ENCODE measurements at places on chromosomes 13 and 19.
A peak's percentile ranks its signal among the peaks of the same experiment; 100 is the strongest.

GRCh38 chr13:81017513-81018152 is 676.7 kb upstream of the SPRY2 start:
- DNase-seq, result no peak

DNA sequence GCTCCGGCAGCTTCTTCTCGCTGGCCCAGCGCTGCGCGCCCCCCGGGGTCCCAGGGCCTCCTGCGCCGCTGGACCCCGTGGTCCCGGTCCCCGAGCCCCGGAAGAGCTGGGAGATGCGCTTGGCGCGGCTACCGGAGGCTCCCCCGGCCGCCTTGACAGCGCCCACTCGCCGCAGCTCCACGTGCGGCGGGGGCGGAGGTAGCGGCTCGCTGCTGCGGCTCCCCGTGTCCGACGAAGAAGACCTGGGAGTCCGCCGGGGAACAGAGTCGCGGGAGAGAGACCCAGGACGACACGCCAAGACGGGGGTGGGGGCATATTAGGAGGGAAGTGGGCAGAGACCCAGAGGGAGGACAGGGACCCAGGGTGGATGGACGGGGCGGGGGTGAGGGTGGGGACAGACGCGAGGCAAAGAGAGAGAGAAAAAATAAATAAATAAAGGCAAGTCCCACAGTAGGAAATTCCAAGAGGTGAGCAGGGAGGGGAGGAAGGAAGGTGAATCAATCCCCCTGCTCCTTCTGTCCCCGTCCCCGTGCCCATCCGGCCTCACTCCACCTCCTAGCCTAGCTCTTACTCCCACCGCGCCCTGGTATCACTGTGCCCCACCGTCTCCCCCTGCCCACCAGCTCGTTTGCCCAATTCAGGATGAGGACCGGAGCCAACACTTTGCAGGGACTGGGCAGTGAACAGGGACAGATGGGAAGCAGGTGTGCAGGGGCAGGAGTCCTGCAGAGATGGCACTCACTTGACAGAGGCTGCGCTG is 826 bp downstream of the RASIP1 start:
- DNase-seq, result no peak

DNA sequence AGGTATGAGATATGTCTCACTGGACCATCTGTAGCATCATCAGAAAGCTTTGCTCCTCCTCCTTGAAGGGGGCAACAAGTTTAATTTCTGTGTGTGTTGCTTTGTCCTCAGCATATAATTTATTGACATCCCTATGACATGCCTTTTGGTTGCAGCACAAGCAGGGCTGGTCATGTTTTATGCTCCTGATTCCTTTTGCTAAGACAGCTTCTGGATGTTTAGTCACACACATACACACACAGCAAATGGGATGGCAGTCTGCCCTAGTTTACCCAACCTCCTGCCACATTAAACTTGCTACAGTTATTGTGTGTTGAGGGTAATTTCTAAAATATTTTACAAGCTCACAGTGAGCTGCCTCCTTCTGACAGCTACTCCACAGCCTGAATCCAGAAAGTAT is 217.9 kb upstream of the RXFP2 start:
- DNase-seq, result no peak

DNA sequence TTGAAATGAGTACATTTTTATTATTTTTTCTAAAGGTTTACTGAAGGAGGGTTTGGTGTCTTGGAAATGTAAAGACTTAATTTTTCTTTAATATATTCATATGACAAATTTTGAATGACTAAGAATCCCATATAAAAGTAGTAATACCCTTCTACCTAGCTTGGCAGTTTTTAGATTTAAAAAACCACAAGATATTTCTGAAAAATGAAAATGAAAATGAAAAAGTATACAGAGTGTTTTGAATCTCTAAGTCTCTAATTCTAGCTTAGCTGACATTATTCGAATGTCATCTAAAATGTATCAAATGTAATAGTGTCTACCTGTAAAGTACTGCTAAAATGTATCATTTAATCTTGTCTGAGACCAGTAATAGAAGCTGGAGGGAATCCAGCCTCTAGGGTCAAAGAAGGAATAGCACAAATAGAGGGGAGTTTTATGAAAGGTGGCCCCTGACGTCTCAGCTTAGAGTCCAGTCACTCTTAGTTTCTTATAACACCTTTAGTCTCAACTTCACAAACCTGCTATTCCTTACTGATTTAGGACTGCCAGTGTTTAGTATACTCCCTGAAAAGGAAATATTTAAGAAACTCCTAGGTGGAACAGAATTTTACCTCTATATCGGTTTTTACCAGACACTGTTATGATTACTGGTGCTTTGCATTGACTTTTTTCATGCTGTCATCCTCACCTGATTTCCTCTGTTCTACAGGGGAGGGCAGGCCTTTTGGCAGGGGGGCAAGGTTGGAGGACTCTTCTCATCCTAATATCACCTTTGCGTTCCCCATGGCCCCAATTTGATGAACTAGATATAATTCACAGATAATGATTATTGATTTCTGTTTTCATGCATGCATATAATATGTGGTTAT is 16.2 kb upstream of the MIR17HG start:
- DNase-seq, result no peak

DNA sequence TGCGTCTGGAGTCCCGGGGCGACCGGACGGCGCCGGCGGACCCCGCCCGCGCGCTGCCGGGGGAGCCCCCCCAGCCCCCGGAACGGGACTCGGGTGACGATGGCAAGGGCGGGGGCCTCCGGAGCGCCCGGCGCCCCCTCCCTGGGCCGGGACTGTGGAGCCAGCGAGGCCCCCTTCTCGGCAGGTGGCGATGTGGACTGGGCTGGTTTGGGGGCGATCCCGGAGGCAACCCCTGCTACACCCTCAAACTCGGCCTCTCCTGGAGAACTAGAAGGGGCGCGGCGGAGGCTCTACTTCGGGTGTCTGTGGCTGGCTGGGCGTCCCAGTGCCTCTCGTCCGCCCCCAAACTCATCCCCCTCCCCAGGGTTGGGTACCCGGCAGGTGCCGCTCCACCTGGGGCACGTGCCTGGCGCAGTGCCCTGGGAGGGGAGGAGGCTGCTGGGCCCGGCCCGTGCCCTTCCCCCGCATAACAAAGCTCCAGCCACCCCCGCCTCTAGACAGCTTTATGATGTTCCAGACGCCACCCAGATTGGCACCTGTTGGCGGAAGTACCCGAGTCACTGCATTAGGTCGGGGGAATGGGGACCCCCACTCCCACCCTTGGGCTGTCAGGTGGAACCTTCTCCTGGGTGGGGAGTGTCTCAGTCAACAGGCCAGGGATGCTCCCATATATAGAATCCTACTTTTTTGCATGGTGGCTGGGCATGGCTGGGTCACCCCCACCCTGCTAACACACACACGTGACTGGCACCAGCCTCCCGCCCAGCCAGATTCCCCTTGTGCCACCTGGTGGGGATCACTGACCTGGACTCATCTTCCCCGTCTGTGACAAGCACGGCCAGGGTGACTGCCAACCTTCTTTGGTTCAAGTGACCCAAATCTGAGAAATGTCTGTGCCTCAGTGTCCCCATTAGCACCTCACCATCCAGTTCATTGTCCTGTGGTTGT is 722 bp downstream of the PKN1 start:
- peak; percentile 69 for DNase-seq

DNA sequence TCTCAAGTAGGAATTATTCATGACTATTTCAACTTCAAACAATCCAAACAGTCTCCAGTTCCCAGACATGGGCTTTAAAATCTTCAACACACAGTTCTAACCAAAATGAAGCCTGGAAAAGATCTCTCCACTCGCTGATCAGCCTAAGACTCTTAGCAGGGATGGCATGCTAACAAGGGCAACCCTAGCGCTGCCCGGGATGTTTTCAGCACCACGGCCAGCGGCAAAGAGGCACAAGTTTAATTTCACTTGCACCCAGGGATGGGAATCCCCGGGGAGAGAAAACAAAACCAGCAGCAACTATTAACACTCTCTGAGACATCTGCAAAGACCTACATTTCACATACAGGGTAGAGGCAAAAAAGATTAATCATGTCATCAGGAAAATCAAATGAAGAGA is 43.0 kb downstream of the CACNA1A start:
- DNase-seq, result no peak

GRCh38 chr13:98089246-98089645 is 53.6 kb upstream of the FARP1 start:
- no peak for DNase-seq

GRCh38 chr13:65582160-65582559 is 1648.0 kb downstream of the PCDH9 start:
- no peak for DNase-seq

DNA sequence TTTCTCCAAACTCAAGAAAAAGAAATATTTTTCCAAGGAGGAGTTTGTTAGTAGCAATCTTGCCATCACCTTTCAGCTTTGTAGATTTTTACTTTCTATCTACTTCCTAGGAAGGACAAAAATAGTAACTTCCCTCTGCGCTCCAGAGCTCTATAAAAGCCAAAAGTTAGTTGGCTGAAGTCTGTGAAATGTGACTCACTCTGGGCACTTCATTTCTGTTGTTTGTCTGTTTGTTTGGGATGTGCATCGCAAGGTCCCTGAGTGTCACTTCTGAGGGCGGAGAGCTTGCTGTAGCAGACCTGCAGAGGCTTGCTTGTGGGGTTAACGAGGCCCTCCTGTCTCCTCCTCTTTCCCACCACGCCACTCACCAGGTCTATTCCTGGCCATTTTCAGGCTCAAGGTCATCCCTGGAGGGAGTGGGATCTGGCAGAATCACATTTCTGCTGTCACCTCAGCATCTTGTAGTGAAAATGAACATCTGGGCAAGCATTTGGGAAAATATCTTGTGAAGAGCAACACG is 307.6 kb downstream of the GPC6 start:
- no peak for DNase-seq

- DNase-seq, result no peak
Measured at GRCh38 chr19:14835011-14835410, at the start of the genes OR7A5 and OR7C1. Gene OR7A5 (minus strand): TSS chr19:14835185. CDS start chr19:14828241, 6,944 bp downstream. Gene OR7C1 (minus strand): TSS chr19:14835185. CDS start chr19:14800136, 35,049 bp downstream.

GRCh38 chr13:113791761-113792160 is 32.7 kb downstream of the TMEM255B start:
- DNase-seq, result no peak
